Suppressor macrophage (primary cell): ENCODE measurements at places on chromosomes 1 and 21.
A peak's percentile ranks its signal among the peaks of the same experiment; 100 is the strongest.

- no peak for DNase-seq
These were observed 837 bp downstream of the NUDC start for GRCh38 chr1:26922431-26922729.

- peak; percentile 17 for DNase-seq
These were observed 685 bp upstream of the VAMP4 start for GRCh38 chr1:171742577-171742922.

GRCh38 chr1:153610811-153611301 lies 2.1 kb downstream of the S100A16 start:
- DNase-seq: peak; percentile 70

- no peak for DNase-seq
These were observed 204.5 kb downstream of the TTLL7 start for GRCh38 chr1:83794384-83794783.

GRCh38 chr1:220966041-220966440 lies 86.8 kb downstream of the HLX start:
- no peak for DNase-seq

DNA sequence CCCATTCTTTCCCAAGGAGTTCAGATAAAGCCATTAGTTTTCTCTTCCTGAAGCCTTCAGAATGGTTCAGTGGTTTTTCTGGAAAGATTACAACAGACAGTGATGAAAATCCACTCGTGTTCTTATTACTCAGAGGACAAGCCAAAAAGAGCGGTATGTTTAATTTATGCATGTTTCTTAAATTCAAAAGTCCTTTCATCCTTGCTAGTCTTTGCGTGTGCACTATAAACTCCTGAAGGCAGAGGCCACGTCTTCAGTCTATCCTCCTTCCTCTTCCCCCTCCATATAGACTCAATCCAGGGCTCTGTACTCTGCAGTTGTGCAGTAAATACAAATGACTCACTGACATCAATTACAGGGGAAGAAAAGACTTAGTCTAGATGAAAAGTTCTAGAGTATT lies 409.2 kb upstream of the PLXNA2 start:
- no peak for DNase-seq

GRCh38 chr1:201316556-201316955 lies 33.2 kb downstream of the PKP1 start:
- no peak for DNase-seq

- DNase-seq: no peak
These were observed 702.2 kb upstream of the ADGRL4 start for GRCh38 chr1:79708646-79709265.

DNA sequence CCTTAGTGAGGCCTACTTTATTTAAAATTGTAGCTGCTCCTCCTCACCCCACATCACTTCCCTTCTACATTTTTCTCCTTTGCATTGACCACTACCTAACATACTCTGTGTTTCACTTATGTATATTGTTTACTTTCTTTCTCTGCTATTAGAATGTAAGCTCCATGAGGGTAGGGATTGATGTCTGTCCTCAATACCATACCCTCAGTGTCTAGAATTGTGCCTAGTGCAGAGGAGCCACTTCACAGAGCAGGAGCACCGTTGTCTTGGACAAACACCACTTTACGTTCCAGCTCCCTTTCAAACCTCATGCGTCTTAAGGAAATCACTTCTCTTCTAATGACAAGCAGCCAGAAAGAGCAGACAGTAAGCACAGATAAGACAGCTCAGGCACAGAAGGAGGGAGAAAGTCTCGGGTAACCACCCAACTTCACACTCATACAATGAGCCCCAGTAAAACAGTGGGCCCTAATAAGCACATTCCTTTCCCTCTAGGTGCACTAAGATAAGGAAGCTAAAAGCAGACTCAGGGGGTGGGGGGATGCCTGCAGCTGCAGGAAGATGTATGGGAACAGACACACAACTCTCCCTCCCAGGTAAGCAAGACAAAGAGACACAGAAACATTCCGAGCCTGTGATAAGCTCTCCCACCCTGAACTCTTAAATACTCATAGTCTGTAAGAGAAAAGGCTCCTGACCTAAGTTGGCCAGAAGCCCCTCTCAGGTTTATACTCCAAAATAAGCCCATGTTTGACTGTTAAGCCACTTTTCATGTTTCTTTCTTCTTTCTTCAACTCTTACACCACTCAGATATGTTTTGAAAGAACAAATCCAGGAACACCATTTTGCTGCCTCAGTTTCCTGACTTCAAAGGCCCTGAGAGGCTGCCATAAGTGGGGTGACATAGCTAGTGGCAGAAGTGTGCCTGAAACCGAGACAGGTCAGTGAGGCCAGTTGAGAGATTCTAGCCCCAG lies 7.1 kb upstream of the PLEKHM2 start:
- no peak for DNase-seq

- no peak for DNase-seq
These were observed 79.9 kb downstream of the LAMC1 start for GRCh38 chr1:183103147-183103546.
